Right renal pelvis (tissue), 4 donors: ENCODE measurements at places on chromosomes 7 and 10.

DNA sequence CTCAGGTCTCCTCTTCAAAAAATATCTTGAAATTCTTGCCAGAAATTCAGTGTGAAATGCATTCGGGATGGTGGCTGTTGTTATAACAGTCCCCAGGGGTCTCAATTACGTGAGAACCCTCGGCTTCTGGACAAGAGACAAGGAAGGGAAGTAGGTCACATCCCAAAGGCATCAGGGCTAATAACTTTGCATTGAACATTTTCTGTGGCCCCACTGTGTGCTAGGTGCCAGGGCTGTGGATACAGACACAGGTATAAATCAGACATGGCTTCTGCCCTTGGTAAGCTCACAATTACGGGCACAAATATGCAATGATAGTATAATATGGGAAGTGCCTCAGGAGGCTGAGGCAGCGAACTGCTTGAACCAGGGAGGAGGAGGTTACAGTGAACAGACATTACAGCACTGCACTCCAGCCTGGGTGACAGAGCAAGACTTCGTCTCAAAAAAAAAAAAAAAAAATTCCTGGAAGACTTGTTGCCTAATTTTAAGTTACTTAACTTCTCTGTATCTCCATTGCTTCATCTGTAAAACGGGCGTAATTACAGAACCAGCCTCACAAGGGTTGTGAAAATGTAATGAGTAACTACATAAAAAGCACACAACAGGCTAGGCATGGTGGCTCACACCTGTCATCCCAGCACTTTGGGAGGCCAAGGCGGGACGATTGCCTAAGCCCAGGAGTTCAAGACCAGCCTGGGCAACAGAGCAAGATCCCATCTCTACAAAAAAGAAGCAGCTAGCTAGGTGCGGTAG, 2.5 kb upstream of the RHBDD2 start:
- DNase-seq = no peak

- no peak for DNase-seq
Observed at GRCh38 chr10:133143200-133143533, 16.9 kb upstream of the KNDC1 start.

- DNase-seq = no peak
Observed at GRCh38 chr10:101065481-101066145, 3.8 kb downstream of the KAZALD1 start.

DNA sequence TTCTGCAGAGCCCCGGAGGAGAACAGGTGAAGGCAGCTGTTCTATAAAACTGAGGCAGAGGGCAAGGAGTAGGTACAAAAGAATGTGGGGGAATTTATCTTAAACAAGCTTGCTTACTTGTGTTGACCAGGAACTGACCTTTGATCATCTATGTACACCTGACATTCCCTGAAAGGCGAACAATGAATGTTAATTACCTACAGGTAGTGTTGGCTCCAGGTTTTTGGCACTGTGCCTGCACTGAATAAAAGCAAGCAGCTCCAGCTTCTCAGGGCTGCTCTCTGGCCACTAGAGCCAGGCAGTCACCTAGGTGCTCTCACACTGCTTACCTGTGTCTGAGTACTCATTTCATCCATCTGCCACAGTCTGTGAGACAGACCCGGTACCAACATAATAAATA, 87.0 kb downstream of the RAPGEF5 start:
- no peak for DNase-seq

- no peak for DNase-seq
Observed at GRCh38 chr10:83276971-83277370, 862.3 kb upstream of the GHITM start.

DNA sequence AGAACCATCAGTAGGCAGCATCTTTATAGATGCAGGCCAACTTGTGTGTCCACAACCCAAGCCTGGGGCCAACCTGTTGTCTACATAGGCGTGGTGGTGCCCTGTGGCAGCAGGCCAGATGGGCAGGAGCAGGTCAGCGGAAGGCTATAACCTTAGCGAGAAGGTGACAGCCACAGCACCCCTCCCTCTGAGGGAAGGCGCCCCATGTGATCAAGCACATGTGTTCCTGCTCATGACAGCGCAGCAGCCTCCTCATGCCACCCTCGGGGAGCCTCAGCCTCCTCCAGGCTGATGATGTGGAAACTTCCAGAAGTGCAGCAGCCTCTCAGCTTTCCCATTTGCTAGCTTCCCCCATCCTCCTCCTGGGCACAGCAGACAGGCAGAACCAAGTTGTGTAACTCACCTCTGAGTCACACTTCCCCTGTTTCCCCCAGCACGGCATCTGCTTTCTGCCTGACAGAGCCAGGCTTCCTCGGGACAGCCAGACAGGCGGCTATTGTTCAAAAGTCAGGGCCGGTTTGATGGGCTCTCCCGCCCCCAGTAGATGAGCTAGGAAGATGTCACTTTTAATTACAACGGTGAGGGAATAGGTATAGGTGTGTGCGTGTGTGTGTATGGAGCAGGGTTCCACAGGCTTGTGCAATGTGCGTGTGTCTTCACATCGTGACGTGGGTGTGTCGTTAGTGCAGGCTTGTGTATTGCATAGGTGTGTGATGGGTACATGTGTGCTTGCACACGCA, 312.0 kb upstream of the ZMIZ1 start:
- no peak for DNase-seq
